HepG2 (cell line): ENCODE measurements at places on chromosomes 5 and 9.
A peak's percentile ranks its signal among the peaks of the same experiment; 100 is the strongest.

- no peak for DNase-seq
Measured at GRCh38 chr5:158473016-158473635, 614.2 kb upstream of the CLINT1 start.

GRCh38 chr9:88198341-88198807 is 60.1 kb upstream of the SPATA31C2 start:
- no peak for DNase-seq

DNA sequence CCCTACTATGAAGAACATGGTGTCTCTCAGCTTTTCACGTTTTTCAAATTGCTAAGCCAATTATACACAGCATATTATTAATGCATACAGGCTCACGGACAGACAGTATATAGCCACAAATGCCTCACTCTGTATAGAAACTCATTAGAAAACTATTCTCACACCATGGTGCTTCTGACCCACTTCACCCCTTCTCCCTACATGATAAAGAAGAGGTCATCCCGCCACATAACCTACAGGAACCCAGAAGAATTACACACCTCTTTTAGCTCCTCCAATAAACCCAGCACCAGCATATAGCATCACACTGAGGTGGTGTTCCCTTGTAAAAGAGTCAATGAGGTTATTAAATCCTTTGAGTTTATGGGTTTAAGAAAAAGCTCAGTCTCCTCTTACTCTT is 5.6 kb downstream of the TLE1 start:
- DNase-seq: no peak

DNA sequence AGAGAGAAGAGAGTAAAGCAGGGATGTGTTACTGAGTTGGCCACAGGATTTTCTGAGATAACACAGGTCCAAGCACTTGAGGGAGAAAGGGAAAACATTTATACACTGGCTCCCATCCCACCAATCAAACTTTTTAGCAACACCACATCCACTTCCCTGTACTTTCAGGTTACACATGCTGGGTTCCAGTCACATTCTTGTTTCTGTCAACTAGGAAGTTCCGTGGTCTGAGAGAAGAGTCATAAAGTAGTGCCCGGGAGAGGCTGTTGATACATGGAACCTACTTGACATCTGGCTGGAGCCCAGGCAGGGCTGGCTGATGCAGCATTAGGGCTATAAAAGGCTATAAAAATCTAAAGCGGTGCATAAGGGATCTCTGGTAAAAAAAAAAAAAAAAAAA is 473.9 kb upstream of the COX7C start:
- DNase-seq: no peak

DNA sequence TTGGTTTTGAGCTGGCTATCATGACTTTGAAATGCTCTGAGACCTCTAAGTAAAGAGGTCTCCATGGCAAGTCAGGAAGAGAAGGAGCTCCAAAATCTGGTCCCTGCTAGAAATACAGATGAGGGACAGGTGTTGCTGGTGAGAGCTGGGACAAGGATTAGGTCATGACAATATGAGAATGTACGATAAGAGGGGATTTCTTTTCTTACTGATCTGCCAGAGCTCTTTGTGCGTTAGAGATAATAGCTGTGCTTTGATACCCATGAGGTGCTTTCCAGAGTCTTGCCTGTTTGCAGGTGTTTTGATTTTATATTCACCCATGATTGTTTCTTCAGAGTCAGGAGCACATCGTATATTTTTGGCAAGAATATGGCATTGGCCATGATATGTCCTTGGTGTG is 56.5 kb downstream of the ANKRD33B start:
- DNase-seq: no peak

DNA sequence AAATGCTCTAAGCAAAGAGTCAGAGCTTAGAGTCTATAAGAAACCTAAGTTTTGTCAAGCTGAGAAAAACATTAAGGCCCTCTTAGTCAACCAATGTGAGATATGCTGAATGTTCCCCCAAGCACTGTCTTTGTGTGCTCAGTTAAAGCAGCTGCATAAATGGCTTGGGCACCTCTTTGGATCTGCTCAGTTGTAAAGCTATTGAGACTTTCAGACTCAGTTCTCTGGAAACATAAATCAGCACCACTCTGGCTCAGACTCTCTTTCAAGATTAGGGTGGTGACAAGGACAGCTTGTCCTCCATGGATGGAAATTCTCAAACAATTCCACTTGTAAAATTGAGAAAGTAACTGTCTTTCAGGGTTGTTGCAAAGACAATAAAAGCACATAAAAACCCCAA is 807.9 kb downstream of the PRELID2 start:
- DNase-seq: no peak

- DNase-seq: no peak
Measured at GRCh38 chr9:126856326-126856877, 4.0 kb upstream of the ZBTB34 start.

- no peak for DNase-seq
Measured at GRCh38 chr9:125106285-125106893, 36.9 kb downstream of the SCAI start.

DNA sequence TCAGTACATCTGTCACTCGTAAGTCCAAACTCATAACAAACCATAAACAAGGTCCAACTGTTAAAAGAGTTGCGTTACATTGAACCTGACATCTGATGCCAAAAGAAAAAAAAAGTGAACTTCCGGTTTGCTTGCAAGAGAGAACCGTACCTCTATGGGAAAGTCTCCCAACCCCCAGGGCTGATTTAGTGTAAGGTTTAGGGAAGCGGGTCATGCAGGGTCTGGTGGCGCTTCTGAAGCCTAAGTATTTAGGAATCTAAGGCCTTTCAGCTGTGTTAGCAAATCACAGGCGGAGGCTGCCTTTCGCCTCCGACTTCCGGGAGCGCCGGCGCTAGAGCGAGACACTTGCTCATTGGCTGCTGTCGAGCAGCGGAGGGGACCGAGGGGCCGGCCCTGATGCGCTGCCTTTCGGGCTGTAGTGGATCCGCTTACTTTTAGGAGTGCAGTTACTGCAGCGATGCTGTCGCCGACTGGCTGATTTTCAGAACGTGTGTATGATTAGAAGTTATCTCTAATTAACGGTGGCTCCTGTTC is 12.0 kb upstream of the GNPDA1 start:
- DNase-seq: peak; percentile 72

- DNase-seq: peak; percentile 55
Measured at GRCh38 chr9:98081477-98082219, 25.1 kb downstream of the NANS start.

GRCh38 chr5:57348376-57349140 is 134.1 kb downstream of the ACTBL2 start:
- DNase-seq: no peak

DNA sequence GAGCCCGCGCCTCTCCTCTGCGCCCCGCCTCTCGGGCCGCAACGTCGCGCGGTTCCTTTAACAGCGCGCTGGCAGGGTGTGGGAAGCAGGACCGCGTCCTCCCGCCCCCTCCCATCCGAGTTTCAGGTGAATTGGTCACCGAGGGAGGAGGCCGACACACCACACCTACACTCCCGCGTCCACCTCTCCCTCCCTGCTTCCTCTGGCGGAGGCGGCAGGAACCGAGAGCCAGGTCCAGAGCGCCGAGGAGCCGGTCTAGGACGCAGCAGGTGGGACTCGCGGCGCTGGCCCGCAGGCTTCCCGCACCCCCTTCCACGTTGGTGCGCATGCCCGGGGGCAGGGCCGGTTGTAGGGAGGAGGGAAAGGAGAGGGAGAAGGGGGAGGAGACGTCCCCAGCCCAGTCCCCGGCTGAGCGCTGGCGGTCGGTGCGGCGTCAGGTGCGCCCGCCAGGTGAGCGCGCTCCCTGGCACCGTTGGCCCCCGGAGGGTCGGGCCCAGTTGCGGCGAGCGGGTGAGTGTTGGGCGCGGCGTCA is at the start of gene OCLN:
TSS of gene OCLN (plus strand) at position 400 of the 532 bp plus-strand sequence. CDS start 11,455 bp downstream, outside the sequence.
- peak; percentile 78 for DNase-seq
